ENCODE measurements at places on chromosomes 11 and 22. TPM values are rescaled to one million over a fixed set of nuclear protein-coding genes. Genes with fewer than 3 reads are reported as not detected.

DNA sequence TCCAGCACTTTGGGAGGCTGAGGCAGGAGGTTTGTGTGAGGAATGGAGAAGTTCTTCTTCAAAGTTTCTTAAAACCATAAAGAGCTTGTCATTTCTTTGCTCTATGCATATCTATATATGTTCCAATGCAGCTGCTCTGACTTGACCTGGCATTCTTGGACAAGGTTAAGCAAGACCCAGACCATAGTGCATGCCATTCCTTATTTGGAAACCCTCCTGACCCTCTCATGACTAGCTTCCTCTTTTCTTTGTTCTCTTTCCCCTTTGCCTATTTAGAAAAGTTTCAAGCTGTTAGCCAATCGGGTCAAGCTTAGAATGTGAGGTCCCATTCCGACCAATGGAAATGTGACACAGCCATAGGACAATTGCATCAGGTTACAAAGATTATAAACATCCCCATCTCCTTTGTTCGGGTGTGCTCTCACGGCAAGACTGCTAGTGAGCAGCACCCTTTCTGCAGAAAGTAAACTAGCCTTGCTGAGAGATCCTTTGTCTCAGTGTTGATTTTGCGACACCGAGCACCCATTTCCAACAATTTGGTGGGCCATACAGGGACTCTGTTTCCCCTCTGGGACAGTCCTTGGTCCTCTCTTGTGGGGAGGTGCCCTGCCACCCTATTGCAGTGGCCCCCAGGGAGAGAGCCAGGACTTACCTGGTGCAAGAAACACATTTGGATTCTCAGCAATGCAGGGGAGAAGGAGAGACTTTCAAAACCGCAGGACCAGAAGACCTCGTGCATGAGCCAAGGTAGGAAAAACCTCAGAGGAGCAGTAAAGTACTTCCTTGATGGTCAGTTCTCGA, 39.9 kb upstream of the ANO1 start:
- no peak for DNase-seq

The SHANK2 gene
- 0.27 TPM for total RNA-seq

DNA sequence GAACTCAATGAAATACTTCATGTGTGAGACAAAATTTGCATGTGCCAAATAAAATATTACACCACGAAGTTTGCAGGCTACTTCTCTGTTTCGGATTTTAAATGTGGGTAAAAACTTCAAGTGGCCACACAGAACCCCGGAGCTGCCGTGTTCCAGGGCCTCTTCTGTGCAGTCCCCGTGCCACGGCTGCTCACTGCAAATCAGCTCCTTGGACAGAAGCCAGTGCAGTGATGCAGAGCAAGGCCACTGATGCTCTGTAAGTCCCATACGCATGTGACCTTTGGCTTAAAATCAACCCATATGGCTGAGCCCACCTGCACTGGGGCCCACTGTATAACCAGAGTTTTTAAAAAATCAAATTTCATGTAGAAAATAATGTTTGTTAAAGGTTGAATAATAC, 1309.4 kb downstream of the TBC1D22A start:
- DNase-seq, result no peak

DNA sequence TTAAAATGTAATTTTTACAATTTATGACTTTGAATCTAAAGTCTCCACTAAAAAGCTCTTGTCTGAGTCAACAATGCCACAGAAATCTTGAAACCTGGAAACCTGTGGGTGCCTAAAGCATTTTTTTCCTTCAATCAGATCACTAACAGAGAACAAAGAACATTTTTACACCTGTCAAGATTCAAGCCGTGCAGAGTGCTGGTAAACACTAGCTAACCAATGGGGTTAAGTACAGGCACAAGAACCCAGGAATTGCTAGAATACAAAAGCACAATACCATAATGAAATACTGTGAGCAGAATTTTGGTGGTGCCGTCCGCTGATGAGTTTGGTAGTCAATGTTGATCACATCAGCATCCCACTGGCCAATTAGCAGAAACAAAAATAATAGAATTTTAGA, 380.3 kb upstream of the PITPNB start:
- DNase-seq, result no peak

DNA sequence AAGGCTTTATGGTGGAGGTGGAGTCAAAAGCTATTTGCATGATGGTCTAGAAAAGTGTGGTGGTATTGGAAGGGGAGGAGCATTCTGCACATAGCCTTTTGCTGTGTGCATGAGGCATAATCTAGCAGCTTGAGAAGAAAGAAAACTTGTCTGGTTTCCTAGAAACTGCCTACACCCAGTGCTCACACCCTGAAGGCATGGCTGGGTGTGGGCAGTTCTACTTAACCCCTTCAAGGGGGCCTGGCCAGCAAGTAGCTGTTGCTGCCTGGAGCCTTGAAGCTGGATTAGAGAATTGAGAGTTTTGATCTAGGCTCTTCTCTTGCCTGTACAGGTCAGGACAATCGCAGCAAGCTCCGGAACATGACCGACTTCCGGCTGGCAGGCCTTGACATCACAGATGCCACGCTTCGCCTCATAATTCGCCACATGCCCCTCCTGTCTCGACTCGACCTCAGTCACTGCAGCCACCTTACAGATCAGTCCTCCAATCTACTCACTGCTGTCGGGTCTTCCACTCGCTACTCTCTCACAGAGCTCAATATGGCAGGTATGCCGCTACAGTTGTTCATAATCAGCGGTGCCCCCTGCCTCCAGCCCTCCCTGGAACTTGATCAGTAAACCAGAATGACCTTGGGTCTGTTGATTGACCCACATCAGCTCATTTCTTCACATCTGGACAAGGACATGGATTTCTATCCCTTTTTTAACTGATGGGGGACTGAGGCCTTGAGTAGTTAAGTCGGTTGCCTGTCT, 12.2 kb upstream of the GRK2 start:
- DNase-seq, result no peak

DNA sequence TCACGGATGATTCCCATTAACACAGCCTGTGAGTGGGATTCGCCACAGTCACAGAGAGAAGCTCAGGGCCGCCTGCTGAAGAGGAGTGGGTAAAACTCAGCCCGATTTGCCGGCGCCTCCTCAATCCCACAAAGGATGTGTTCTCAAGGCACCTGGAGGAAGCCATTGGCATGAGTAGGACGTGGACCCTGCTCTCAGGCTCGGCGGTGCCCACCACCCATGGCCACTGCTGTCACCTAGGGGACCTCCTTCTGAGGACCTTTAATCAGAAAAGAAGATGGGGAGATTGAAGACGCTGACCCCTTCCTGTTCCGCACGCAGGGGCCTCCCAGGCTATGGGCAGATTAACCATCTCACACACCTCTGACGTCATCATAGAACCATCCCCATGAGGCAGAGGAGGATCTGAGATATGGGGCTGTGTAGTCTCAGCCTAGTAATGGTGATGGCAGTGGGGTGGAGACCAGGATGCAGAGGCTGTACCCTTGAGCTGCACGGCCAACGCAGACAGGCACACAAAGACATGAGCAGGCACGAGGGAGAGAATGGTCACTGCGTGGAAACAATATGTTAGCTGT, 571.8 kb downstream of the BRD1 start:
- no peak for DNase-seq

- no peak for DNase-seq
Measured at GRCh38 chr11:129102756-129103155, 89.4 kb downstream of the ARHGAP32 start.

DNA sequence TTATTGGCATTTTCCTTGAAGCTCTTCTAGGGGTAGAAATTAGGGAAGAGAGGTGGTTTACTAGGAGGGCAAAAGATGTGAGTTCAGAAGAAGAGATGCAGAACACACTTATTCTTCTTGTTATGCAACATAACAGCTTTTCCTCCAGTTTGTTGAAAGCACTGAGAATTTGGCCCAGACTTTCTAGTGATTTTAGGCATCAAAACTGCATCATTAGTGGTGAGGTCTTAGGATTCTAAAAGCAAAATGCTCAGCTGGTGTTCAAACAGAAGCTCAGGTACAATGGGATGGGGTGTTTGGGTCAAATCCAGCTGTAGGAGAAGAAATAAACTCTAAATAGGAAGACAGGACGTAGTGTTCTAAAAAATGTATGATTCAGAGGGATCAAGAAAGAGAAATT, 221.1 kb downstream of the OPCML start:
- no peak for DNase-seq

- DNase-seq, result no peak
Measured at GRCh38 chr22:17438026-17438425, 68.8 kb downstream of the CECR2 start.

GRCh38 chr11:57513911-57514537, 1.5 kb downstream of the SLC43A1 start:
- no peak for DNase-seq

GRCh38 chr11:20315800-20316199, 47.7 kb upstream of the HTATIP2 start:
- DNase-seq, result no peak

GRCh38 chr11:81033779-81034540, 1593.1 kb upstream of the TENM4 start:
- no peak for DNase-seq

DNA sequence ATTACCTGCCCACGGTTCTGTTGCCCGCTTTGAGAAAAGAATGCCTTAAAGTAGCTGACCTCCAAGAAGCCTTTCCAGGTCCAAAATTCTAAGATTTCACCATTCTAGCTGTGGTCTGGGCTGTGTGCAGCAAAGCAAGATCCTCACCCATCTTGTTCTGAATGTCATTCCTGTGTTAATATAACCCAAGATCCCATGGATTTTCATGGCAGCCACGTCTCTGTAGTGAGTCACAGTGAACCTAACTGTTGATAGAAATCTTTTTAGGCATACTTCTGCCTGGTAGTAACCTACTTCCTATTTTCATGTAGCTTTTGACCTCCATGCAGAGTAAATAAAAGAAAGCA, 210.0 kb downstream of the NAV2 start:
- no peak for DNase-seq

DNA sequence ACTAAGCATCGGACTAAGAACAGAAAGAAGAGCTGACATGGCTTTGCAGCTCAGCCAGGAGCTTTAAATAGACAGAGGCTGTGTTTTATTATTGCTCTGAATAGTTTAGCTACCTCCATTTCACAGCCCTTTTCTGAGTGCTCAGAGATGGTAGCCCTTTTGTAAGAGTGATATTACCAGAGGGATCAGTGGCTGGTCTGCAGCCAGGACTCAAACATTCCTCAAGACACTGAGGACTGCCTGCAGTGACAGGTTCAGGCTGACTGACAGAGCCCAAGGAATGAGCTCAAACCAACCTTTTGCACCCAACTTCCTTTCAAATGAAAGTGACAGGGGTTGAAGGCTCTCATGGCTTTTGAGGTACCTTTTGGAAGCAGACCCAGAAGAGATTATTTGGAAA, 189.0 kb downstream of the DDX10 start:
- no peak for DNase-seq

DNA sequence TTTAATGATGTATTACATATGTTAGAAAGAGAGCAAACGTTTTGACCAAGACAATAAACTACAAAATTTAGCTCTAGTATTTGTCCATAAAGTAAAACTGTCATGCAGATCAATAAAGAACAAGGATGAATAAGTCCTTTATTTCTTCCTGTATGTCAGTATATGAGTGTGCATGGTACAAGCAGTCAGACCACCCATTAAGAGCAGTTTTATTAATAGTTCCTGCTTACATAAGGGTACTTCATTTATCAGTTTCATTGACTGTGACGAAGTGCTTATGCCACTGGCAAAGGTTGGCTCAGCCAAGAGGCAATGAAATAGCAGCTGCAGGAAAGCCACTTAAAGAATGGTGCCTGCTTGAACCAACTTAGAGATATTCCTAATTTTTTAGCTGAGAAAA, 913.0 kb upstream of the CNTN5 start:
- DNase-seq, result no peak

DNA sequence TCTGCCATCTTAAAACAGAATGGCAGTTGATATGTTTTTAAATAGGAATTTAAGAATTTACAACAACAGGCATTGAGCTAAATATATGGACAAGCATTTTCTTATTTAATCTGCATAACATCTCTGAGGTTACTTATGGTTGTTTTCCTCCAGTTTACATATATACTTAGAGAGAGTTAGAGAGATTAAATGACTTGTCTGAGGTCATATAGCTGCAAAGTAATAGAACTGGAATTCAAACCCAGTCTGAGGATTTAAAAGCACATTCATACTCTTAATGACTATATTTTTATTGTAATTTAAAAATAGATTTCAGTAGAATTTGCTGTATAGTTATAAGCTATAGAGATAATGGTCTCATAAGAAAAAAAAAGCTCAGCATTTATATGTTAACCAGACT, 81.4 kb upstream of the GRIK4 start:
- no peak for DNase-seq

- no peak for DNase-seq
Measured at GRCh38 chr22:44086271-44087088, 62.4 kb downstream of the PARVB start.

The OR8D1 gene
- not detected for total RNA-seq

DNA sequence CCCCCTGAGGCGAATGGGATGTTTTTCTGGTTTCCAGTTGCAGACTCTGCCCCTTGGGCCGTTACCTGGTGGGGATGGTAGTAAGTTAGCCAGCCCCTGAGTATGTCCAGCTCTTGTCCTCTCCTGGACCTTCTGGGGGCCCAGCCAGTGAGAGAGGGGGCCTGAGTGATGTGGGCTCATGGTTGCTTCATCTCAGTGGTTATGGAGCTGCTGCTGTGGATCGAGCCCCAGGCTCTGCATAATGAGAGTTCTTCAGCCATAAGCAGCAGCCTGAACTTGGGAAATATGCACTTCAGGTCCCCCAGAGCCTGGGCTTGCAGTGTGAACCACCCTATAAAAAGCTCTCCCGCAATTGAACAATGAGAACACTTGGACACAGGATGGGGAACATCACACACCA, 5.9 kb downstream of the TMPRSS13 start:
- DNase-seq, result no peak

DNA sequence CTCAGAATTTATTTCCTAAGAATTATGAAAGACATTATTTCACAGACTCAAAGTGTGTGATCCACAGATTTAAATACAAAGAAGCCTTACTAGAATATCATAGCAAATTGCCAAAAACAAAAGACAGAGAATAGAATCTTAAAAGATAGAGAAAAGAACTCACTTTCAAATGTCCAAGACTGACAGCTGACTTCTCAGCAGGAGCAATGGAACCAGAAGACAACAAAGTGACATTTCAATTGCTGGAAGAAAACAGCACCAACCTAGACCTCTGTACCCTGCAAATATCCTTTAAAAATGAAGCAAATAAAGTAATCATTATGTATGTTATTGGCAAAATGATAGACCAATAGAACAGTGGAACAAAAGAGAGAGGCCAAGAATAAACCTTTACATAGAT, 109.2 kb downstream of the TTC17 start:
- DNase-seq, result no peak

DNA sequence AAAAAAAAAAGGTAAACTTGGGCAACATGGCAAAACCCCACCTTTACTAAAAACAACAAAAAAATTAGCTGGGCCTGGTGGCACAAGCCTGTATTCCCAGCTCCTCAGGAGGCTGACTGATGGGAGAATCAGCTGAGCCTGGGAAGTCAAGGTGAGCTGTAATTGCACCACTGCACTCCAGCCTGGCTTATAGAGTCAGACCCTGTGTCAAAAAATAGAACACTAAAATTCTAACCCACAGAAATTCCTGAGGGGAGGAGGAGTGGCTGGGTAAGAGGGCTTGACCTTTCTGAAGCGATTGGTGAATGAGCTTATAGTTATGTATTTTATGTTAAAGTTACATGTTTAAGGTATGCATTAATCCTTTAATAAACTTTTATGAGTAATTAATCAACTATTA, 53.3 kb downstream of the FAT3 start:
- DNase-seq, result no peak

Measured in hematopoietic multipotent progenitor cell (in vitro differentiated cells).